ENCODE measurements at places on chromosomes 2 and 18.

GRCh38 chr2:219616550-219616949 lies 10.9 kb upstream of the SLC4A3 start:
- DNase-seq, result no peak

DNA sequence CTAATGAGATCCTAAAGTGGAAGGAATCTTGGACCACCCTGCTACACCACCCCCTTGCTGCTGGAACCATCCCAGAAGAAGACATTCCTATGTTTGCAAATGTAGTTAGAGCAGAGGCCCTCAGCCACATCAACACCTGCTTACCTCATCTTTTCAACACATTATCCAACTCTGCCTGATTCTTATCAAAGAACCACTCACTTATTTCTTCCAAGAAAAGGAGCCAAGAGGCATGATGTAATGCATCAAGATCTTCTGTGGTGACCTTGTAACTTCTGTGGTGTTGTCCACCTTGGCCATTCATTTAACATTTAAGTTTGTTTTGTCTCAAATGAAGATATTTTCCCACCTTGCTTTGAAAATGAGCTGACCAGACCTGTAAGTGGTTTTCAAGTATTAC lies 338.1 kb downstream of the CTNNA2 start:
- DNase-seq, result no peak

- peak; percentile 11 for DNase-seq
These were observed 171.9 kb upstream of the GATA6 start for GRCh38 chr18:21997207-21998143.

DNA sequence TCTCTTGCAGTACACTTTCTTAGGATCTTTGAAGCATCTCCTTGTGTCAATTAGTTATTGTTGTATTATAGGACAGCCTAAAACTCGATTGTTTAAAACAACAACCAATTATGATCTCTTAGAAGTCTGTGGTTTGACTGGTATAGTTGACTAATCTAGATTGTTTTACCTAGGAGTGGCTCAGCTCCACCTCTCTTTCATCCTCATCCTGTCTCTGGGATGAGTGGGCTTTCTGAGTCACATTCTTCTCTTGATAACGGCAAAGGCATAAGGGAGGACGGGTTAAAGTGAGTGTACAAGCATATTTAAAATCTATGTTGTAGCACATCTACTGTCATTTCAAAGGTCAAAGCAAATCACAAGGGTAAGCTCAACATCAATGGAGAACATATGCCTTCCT lies 102.3 kb upstream of the GULP1 start:
- no peak for DNase-seq

DNA sequence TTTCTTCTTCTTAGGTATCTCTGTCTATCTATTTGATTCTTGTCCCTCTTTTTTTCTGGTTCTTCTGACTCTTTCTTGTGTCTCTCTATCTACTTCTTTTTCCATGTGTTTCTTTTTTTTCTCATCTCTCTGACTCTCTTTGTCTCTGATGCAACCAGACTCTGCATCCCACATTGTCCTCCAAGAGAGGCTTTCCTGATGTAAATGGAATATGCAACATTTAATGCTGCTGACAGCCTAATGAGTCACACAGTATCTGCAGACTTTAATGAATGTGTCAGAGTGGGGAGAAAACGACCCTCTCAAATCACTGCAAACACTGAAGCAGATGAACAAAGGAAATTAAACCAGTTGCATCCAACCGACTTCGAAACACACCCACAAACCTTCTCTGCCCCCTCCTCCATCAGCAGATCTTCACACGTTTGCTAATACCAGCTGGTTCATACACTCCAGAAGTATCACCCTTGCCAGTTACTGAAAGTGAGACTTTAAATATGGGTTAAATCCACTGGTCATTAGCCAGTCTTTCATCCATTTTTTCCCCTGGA lies 351.5 kb downstream of the TXNL1 start:
- DNase-seq, result no peak

DNA sequence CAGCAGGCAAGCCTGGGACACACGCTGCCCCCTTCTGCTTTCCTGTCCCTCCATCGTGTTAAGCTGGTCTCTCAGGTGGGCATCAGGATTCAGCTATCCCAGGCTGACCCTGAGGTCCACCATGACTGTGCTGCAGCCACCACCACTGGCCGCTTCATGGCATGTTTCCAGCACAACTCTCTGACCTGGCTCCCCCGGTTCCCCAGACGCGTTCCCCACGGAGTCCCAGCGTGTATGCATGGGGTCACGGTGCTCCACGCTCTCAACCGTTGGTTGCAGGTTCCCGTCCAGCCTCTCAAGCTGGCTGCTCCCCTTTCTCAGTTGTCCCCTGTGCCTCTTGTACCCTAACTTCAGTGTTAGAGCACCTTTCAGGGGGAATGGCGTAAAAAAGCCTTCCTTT lies 20.3 kb downstream of the HPCAL1 start:
- DNase-seq, result no peak

GRCh38 chr18:7946734-7947377 lies 379.7 kb downstream of the PTPRM start:
- DNase-seq, result peak; percentile 52

GRCh38 chr2:220452561-220452960 lies 825.1 kb downstream of the SLC4A3 start:
- DNase-seq, result no peak

DNA sequence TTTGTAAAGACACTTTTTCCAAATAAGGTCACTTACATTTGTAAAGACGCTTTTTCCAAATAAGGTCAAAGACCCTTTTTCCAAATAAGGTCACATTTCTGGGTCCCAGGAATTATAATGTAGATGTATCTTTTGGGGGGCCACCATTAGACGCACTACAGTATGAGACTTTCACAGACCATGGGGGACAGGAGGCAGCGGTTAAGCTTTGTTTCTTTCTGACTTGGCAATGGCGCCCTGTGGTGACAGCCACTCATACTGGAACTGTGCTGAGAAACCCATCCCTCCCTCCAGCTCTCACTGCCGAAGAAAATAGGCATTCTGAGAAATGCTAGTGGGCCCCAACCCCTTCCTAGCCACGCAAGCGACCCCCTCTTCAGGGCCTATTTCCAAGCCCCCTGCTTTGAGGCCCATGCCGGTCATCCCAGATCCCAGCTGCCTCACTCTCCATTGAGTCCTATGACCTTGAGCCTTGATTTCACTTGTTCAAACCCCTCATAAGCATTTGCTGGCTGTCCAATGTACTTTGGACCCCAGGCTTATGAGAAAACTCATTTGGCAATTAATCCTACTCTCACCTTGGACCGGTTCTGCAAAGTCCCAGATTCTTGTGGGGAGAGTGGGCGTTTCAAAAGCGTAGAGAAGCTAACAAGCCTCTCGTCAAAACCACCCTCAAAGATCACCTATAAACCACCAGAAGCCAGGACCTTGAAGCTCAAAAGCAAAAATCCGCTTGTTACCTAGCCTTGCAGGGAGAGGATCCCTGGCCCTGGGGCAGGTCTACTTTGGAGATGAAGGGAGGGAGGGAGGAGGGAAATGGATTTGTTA lies 11.3 kb upstream of the SPATA3 start:
- DNase-seq, result no peak

GRCh38 chr2:37973615-37974353 lies 48.7 kb downstream of the RMDN2 start:
- no peak for DNase-seq

DNA sequence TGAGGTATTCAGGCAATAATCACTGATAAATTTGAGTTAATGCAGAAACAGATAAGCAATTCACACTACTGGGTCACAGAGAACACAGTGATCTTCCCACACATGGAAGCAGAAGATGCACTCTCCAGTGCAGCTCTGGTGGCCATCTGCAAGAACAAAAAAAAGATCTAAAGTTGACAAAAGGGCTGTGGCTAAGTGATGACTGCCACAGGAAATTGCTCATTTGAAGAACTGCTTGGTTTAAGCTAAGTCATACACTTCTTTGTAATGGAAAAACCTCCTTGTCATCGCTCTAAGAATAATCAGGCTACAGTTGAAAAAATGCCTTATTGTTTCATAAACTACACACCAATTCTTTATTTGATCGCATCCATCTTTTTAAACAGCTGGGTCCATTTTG lies 115.1 kb downstream of the DTNB start:
- peak; percentile 25 for DNase-seq

- no peak for DNase-seq
These were observed 25.6 kb upstream of the RPE start for GRCh38 chr2:209976698-209977385.

DNA sequence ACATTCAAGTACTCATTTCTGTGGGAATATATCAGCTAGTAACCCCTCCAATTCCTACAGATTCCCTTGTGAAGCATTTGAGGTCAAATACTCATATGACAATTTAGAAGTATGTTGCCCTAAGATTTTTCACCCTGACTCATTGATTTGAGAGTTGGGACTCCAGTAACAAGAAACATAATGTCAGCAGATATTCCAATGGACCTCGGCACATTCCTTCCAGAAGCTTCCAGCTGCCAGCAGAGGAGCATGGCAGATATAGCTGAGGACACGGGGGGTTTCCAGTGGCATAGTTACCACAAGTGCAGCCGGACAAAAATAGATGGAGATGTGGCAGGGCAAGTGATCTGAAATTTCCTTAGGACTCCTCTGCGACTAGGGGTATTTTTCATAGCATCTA lies 101.9 kb upstream of the ARHGAP28 start:
- DNase-seq, result no peak

DNA sequence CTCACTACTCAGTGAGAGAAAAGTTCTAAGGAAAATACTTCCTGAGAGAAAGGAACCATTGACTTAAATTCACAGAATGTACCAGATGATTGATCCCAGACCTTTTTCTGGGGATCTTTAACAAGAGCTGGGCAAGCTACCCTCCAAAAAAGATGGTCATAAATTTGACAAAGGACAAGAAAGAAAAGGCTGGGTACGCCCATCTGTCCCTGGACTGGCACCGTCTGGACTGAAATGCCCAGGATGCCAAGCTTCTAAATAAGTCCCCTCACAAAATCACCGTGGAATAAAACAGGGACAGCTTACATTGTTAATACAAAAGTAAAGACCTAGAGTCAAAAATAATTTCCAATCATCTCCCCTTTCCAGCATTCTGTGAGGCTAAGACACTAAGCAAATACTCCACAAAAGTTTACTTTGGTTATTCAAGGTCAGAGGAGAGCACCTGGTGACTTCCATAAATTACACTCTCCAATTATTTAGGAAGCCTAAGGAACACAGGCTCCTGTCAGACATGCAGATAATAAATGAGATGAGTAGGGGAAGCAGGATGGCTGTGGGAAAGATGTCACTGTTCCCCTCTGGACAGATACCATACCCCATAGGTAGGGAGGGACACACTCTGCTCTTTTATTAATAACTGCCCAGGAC lies 69.9 kb downstream of the UXS1 start:
- no peak for DNase-seq

DNA sequence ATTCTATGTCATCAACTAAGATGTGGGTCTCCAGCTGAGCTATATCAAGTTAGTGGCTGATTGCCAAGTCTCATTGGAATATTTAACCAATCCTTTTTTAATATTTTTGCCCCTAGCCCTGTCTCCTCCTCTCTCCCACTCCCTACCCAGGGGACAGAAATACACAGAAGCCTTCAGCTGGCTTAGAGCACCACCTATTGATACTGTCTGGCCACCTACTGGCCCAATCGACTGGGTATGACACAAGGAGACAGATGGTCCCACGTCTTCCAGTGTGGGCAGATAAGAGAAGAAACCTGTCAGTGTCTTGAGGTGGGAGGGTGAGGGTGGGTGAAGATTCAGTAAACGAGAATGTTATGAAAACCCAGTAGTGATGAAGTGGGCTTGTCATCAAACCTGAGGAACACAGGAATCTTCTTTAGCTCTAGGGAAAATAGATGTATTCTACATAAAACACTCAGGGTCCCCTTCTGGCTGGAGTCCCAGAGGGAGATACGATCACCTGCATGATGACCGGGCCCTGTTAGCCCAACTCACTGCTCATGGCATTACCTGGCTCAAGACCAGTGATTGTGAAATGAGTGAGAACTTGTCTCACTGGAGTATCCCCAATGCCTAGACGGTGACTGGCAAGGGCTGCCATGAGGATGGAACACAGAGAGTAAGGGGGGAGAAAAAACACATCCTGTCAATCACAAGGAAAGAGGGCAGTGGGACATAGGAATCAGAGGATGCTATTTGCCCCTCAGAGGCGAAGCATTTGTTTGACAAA lies 26.7 kb downstream of the POLR1A start:
- peak; percentile 41 for DNase-seq

DNA sequence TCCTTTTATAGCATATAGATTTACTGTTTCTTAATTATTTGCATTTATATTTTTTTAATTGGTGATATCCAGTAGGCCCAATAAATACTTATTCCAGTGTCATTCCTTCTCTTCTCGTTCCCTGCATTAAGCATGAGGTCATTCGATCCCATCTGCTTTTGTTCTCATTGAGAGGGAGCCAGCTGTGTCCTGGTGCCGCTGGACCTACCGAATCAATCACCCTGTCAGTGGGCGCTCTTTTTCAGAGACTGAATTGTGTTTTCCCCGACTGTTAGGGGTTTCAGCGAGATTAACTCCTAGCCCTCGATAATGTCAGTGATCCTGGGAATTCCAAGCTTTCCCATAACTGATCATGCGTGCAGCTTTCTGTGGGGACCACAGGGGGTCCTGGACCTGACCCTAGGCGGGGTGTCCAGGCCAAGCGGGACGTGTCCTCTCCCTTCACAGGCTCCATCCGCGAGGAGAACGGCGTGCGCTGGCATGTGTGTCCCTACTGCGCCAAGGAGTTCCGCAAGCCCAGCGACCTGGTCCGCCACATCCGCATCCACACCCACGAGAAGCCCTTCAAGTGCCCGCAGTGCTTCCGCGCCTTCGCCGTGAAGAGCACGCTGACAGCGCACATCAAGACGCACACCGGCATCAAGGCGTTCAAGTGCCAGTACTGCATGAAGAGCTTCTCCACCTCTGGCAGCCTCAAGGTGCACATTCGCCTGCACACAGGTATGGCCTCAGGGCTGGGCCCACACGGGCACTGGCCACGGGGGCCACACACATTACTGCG lies 72.4 kb downstream of the ZNF236 start:
- DNase-seq, result no peak

- DNase-seq, result peak; percentile 28
These were observed 124.8 kb upstream of the CXCR4 start for GRCh38 chr2:136242687-136243277.

DNA sequence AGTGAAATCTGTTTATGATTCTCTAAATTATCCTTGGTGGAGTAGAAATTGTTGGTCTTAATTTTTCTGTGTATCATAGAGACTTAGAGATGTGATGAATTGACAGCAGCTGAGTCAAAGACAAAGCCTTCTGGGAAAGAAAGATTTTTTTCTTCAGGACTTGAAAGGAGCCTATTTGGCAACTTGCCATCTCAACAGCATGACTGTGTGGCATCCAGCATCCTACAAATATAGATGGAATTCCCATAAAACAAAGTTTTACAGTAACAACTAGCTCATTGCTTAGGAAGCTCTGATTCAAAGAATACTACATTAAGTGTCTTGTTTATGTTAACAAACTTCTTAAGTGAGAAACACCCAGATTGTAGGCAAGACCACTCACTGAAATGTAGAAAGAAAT lies 79.2 kb upstream of the SETBP1 start:
- DNase-seq, result no peak

GRCh38 chr2:810397-810796 lies 133.2 kb upstream of the TMEM18 start:
- DNase-seq, result no peak

DNA sequence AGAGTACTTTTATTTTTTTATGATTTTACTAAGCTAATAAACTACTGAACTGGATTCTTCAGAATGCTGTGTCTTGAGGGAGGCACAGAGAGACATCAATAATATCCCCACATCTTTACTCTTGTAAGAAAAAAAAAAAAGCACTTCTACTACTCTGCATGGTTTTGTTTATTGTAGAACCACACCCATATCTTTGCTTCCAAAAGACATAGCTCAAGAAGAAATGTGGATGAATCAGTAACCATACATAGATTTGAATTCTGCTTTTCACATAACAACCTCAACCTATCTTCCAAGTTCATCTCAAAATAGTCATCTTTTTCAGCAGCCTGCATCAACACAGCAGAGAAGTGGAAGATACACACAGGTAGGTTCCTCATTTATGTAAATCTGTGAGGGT lies 12.2 kb upstream of the COL5A2 start:
- no peak for DNase-seq

Data from CD4-positive, alpha-beta memory T cell (primary cell).